ENCODE measurements at places on chromosomes 7 and 10.

GRCh38 chr10:33927347-33927746, 592.9 kb upstream of the NRP1 start:
- no peak overlapping the region for H3K27ac ChIP-seq
- H3K36me3 ChIP-seq = no peaks in the 10 kb centered on the region
- no peak overlapping the region for H3K4me3 ChIP-seq
- DNase-seq = no peak
- H3K4me1 ChIP-seq = 0 out of 2 replicates have a peak, but pooled peaks cover 3% of the 10 kb centered on the region
- no peaks in the 10 kb centered on the region for H3K27me3 ChIP-seq

DNA sequence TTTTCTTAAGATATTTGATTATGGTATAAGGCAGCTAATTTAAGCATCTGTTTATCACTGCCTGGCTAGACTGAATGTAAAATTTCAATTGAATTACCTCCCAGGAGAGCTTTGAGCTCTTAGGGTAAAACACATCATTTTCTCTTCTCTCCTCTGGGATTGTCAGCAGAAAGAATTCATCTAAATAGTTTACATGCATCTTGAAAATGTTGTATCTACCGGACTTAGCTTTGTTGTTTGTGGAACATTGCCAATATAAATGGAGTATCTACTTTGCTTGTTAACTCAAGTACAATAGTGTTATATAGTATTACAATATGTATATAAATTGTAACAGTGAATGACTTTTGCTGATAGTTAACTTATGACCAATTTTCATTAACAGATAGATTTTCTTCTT, 73.3 kb downstream of the TAF3 start:
- DNase-seq = no peak
- H3K4me3 ChIP-seq = no peak overlapping the region
- no peak overlapping the region for H3K27ac ChIP-seq

DNA sequence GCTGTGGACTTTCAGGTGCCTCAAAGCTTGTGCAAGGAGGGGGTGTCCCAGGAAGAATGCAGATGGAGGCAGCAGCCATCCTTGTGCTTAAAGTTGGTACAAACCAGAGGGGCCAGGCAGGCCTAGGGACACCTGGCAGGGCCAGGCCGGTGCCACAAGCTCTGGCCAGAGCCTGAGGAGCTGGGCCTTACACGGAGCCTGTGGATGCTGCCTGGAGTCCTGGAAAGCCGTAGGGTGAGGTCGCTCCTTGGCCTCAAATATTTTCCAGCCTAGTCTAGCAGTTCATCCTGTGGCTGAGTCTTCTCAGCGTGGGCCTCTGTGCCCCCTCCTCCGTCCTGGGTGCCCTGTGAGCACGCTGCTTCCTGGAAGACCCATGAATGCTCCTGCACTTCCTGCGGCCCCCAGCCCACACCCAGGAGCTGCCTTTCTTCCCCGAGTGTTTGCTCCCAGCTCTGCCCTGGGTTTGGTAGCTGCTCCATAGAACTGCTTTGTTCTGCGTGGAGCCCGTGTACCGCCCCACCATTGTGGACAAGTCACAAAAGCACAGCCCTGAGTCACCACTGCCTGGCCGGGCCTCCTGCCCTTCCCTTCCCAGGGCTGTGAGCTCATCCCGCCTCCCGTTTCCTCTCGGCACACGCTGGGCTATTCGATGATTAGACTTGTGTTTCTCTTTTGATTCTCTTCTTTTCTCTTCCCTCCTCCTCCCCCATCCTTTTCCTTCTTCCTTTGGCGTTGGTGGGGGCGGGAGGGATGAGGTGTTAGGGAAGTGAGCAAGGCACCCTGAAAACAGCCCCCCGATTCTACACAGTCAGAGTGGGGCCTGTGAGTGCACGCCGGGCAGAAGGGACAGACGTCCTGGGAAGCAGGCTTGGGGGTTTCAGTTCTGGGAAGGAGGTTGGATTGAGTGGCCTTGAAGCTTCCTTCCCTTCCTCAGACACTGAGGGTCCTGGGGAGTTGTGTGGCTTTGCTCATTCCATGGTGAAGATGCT, 73.2 kb upstream of the SHH start:
- peak; percentile 27 for DNase-seq
- H3K4me3 ChIP-seq = no peak overlapping the region
- H3K36me3 ChIP-seq = no peaks in the 10 kb centered on the region
- H3K27me3 ChIP-seq = no peaks in the 10 kb centered on the region

DNA sequence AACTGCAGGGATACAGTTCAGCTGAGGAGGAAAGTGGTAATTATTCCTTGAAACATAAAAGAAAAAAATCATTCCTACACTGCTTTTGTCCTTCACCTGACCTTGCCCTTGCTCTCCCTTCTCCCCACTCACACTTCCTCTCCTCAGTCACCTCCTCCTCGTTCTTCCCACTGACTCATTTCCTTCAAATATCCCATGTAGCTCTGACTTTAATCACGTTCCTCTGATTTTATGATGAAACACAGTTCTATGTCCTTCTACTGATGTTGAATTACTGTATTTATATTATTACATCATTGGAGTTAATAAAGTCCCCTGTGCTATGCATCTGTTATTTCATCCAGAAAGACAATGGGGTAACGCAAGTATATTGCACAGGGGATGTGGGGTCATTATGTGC, 575.6 kb downstream of the POM121L12 start:
- no peak for DNase-seq
- H3K4me3 ChIP-seq = no peak overlapping the region
- H3K4me1 ChIP-seq = no peaks in the 10 kb centered on the region
- no peaks in the 10 kb centered on the region for H3K36me3 ChIP-seq
- no peaks in the 10 kb centered on the region for H3K27me3 ChIP-seq

DNA sequence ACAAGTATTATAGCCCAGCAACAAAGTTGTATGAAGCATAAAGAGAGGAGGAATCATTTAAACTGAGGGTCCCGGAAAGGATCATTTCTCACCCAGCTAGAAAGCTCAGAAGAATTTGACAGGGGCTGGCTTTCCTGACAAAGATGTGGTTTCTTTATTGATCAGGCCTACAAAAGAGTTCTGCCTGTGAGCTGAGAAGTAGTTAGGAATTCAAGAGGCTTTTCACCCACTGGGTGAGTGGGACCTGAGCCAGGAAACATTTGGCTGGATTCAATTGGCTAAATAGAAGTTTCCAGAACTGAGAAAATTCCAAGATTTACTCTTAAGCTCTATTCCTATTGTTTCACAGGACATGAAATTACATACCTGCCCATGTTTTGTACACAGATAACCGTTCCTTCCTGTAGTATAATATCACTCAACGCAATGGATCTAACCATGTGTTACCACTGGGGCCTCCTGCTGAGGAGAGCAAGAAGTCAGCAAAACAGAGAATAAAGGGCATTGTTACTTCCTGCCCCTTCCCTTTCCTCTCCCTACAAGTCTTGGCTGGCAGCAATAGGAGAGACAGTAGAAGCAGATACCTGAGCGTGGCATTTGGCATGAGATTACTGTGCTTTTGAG, 53.9 kb upstream of the PAPSS2 start:
- no peak overlapping the region for H3K4me3 ChIP-seq
- H3K27me3 ChIP-seq = no peaks in the 10 kb centered on the region
- no peak overlapping the region for H3K27ac ChIP-seq
- no peak for DNase-seq
- H3K36me3 ChIP-seq = no peaks in the 10 kb centered on the region

GRCh38 chr7:18565337-18565736, 69.8 kb downstream of the HDAC9 start:
- no peak overlapping the region for H3K4me3 ChIP-seq
- H3K4me1 ChIP-seq = no peaks in the 10 kb centered on the region
- no peak for DNase-seq
- H3K27ac ChIP-seq = no peak overlapping the region
- no peaks in the 10 kb centered on the region for H3K36me3 ChIP-seq

DNA sequence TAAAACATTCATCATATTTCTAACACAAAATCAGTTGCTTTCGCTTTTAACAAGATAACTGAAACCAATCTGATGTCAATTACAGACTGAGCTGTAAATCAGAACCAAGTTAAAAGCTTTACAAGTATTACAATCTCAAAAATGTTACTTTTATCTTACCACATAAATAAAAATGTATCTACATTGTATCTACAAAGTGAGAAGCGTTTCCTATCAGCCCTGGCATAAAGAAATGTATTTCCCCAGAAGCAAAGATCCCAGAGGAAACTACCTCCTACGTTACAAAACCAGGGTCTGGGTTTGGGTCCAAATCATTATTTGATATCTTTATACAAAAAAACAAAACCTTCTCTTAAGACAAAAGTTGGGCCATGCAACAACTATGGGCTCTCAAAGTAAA, 2.6 kb downstream of the SMURF1 start:
- peaks cover 29% of the 10 kb centered on the region for H3K4me1 ChIP-seq
- peak overlapping the region; percentile 78 for H3K27ac ChIP-seq
- H3K36me3 ChIP-seq = no peaks in the 10 kb centered on the region
- no peak for DNase-seq
- H3K27me3 ChIP-seq = no peaks in the 10 kb centered on the region

GRCh38 chr10:92747600-92747999, 57.8 kb downstream of the HHEX start:
- no peak overlapping the region for H3K4me3 ChIP-seq
- no peaks in the 10 kb centered on the region for H3K36me3 ChIP-seq
- H3K4me1 ChIP-seq = no peaks in the 10 kb centered on the region
- no peak overlapping the region for H3K27ac ChIP-seq

DNA sequence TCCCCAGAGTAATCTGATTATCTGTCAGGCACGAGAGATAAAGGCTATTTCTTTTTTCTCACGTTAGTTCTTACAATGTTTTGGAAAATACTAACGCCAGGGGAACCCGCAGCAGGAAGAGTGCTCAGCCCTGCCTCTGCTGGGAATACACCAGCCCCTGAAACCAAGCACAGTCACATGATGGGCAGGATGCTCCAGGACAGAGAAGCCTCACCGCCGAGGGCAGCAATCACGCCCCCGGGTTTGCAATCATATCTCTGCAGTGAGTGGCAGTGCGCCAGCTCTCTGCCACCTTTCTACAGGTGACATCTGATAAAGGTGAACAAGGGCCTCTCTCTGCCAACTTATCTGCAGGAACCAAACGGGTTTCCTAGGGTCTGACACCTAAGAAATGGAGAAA, 39.8 kb downstream of the BRI3 start:
- H3K27me3 ChIP-seq = no peaks in the 10 kb centered on the region
- H3K4me3 ChIP-seq = no peak overlapping the region
- DNase-seq = no peak
- peaks cover 26% of the 10 kb centered on the region for H3K4me1 ChIP-seq
- H3K36me3 ChIP-seq = peaks cover 5% of the 10 kb centered on the region

GRCh38 chr10:92218569-92218968, 72.3 kb downstream of the CPEB3 start:
- DNase-seq = no peak
- H3K36me3 ChIP-seq = no peaks in the 10 kb centered on the region
- H3K27me3 ChIP-seq = no peaks in the 10 kb centered on the region
- H3K27ac ChIP-seq = no peak overlapping the region
- no peak overlapping the region for H3K4me3 ChIP-seq
- no peaks in the 10 kb centered on the region for H3K4me1 ChIP-seq

DNA sequence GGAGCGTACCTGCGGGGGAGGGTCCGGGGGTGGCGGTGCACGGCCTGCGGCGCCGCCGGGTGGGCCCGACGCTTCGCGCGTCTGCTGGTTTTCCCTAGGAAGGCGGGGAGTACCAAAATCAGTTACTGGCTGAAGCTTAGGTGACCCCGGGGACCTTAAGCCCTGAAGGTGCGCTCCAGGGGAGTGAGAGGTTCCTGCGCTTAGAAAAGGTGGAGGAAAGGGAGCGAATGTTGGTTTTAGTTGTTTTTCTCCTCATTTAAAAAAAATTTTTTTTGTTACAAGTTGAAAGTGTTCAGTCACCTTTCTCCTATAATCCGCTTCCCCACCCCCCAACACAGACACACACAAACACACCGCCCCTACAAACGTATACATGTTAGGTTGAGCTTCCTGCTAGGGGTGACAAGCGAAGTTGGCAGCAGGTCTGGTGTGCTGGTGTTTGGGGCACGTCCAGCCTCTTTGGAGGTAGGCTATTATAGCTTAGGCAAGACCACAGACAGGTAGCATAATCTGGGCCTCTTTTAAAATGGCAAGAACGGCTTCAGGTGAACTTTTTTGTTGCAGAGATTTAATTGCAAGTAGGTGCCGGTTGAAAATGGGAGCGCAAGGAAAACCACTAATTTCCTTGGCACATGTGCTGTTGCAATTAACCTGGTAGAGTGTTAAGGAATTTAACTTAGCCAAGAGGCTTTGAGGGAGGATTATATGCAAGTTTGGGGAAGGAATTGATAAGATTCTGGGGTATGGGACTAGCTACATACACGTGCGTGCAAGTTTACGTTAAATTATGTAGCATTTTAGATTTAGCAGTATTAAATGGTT, 945 bp downstream of the ADD3 start:
- DNase-seq = peak; percentile 42
- H3K27ac ChIP-seq = no peak overlapping the region
- H3K4me3 ChIP-seq = peak overlapping the region; percentile 94
- no peaks in the 10 kb centered on the region for H3K27me3 ChIP-seq
- H3K4me1 ChIP-seq = peaks cover 46% of the 10 kb centered on the region

DNA sequence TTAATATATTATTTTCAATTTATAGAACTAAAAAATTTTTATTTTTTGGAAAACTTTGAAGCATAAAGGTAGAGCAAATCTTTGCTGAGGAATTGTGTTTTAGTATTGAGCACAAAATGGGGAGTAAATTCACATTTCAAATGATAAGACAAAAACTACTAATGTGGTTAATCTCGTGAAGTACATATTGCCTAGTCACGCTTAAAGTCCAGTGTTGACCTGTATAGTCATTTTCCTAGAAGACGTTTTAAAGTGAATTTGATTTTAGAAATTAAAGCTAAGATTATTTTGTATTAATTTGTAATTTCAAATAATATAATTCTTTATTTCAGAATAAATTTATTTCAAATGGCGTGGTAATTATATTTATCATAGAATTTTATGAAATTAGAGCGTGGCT, 57.2 kb upstream of the MSRB2 start:
- H3K27ac ChIP-seq = no peak overlapping the region
- H3K4me1 ChIP-seq = no peaks in the 10 kb centered on the region
- H3K4me3 ChIP-seq = no peak overlapping the region

DNA sequence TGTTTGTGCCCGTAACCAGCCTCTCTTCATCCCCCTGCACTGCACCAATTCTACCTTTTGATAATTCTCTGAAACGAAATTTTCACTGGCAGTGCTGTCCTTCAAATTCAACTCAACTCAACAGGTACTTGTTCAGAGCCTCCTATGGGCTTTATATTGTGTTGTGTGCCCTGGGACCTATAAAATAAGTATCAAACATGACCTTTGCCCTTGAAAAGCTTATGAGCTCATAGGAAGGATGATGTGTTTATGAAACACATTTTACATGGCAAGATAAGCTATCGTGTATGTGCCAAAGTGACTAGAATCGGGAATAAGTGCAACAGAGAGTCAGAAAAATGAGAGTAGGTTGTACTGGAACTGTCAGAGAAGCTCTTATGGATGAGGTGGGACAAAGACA, 923.5 kb downstream of the LRMDA start:
- no peaks in the 10 kb centered on the region for H3K27me3 ChIP-seq
- H3K27ac ChIP-seq = no peak overlapping the region
